NCI-H1092 treated with DMSO at 0.1 percent for 48 hours (cell line): ENCODE measurements at places on chromosomes 7 and 10.

GRCh38 chr7:76238326-76238725, 36.6 kb downstream of the SRRM3 start:
- no peak for DNase-seq

DNA sequence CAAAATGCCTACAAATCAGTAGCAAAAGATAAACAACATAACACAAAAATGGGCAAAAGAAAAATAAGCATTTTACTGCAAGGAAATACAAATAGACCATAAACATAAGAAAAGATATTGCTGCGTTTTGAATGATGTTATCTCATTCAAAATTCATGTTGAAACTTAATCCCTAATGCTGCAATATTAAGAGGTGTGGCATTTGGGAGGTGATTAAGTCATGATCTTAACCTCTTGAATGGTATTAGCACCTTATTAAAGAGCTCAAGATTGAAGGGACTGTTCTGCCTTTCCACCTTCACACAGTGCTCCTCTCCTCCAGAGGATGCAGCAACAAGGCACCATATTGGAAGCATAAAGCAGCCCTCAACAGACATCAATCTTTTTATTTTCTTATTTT, 12.4 kb upstream of the TNKS2 start:
- no peak for DNase-seq

GRCh38 chr10:71809628-71810027, 36.3 kb upstream of the VSIR start:
- no peak for DNase-seq

GRCh38 chr7:53604201-53604600, 568.8 kb downstream of the POM121L12 start:
- no peak for DNase-seq

- no peak for DNase-seq
Measured at GRCh38 chr10:182441-183201, 47.4 kb downstream of the ZMYND11 start.
